Kidney capillary endothelial cell (primary cell): ENCODE measurements at places on chromosomes 3 and 15.

- DNase-seq, result no peak
Observed at GRCh38 chr3:23735535-23736326, 70.0 kb upstream of the UBE2E1 start.

DNA sequence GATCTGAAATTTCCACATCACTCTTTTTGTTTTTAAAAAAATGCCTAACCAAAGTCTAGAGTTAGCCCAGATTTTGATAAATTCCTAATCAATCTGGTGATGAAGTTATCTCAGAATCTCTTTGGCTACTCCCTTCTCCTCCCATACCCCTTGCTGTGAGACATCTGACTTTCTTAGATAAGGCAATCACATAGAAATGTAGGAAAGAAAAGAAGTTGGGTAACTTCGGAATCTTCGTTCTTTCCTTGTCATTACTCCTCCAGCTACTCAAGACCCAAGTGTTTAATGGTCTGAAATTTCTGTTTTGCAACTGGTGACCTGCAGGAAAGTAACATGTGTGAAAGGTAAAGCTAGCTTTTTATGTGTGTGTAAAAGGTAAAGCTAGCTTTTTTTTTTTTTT is 37.8 kb downstream of the MYL3 start:
- no peak for DNase-seq

GRCh38 chr15:41494190-41494921 is 682 bp downstream of the ITPKA start:
- DNase-seq, result no peak

DNA sequence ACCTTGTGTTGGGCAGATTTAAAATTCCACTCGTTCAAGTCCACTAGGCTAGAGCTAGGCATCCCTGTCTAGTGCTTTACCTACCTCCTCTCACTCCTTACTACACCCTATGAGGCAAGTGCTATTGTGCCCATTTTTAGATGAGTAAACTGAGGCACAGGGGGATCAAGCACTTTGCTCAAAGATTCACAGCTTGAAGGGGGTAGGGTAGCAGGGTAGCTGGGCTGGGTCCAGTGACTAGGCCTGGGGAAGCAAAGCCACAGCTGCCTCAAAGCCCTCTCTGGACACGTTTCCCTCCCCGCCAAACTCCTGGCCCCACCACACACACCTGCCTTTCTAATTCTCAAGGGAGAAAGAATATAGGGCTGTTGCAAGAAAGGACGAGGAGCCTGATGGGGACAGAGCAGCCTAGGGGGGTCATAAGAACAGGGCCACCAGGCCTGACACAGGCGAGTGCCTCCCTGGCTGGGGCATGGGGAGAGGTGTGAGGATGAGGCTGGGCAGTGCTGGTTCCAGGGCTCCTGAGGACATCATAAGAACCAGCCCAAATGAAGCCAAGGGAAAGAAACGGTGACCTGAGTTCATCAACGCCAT is 34.8 kb upstream of the SFMBT1 start:
- no peak for DNase-seq

GRCh38 chr3:127367593-127367992 is 79.7 kb upstream of the PRR20G start:
- DNase-seq, result no peak

GRCh38 chr15:31343831-31344230 is 17.2 kb downstream of the KLF13 start:
- DNase-seq, result no peak

DNA sequence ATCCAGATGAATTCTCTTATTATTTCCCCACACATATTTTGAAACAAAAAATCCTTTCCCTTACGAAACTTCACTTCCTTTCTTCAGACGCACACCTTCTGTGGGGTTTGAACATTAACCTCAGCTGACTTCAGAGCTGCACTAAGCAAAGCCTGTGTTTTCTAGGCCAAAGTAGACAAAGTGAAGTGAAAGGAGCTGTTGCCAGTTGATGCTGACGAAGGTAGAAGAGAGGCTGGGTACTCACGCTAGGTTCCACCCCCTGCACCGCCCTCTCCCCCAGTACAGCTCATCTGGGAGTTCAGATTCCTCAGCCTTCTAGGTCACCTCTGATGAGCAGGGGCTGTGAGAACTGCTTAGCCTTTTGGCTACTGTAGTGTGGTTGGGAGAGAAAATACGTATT is 24.1 kb downstream of the DUT start:
- no peak for DNase-seq

GRCh38 chr15:74167891-74168331 is 5.6 kb upstream of the ISLR start:
- no peak for DNase-seq

DNA sequence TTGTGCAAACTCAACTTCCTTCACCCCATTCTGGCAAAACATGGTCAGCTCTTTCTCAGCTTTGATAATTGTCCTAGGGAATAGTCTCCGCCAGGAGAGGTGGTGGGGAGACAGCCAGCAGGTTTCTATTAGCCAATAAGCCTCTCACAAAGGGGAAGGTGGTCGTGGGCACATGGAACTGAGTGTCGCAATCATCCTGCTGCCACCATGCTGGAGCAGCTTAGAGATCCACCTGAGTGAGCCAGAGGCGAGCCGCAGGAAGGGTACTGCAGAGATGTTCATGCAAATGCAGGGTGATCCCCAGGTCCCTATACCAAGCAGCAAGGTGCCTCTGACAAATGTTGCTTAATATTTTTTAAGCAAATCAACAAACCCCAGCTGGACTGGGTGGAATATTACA is 182.8 kb downstream of the RORA start:
- DNase-seq, result no peak

- DNase-seq, result no peak
Observed at GRCh38 chr3:156787001-156787400, 39.2 kb upstream of the LEKR1 start.

DNA sequence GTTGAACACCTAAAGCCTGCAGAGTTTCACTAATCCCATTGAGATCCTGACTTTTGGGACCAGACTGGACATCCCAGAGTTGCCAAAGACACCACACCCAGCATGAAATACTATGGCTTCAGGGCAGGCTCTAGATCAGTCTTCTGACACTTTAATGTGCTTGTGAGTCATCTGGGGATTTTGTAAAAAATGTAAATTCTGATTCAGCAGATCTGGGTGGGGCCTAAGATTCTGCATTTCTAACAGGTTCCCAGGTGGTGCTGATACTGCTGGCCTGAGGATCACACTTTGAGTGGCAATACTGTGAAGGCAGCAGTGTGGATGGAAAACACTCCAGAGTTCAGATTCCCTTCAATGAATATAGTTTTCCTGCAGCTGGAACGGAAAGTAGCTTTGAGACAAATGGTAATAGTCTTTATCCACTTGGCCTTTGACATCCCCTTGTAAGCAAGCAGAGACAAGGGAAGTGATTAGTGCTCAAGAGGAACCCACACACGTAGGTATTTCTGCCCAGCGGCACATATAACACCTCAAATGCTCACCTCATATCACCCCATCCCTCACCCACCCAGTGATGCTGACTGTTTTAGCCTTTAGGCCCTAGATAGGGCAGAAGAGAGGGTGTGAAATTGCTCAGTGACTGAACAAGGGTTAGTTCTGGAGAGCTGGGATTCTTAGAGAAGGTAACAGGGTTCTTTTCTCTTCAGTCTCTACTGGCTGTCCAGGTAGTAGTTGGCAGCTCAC is 51.5 kb upstream of the GSK3B start:
- no peak for DNase-seq
